ENCODE measurements at places on chromosomes 1 and 21.

DNA sequence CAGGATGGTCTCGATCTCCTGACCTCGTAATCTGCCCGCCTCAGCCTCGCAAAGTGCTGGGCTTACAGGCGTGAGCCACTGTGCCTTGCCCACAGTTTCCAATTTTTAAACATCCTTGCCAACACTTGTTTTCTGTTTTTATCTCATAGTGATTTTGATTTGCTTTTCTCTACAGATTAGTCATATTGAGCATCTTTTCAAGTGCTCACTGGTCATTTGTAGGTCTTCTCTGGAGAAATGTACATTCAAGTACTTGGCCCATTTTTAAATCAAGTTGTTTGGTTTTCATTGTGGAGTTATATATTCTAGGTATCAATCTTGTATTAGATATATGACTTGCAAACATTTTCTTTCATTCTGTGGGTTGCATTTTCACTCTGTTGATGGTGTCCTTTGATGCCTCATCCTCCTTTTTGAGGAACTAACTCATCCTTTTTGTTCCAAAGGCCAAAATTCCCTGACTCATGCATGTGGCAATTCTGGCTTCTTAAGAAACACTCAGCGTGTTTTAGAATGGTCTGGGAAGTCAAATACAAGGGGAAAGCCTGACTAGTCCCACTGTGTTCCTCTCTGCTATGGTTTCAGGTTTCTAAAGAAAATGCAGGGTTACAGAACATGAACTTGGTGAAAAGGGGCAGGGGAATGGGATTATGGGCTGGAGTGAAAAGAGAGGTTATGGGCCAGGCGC, 37.3 kb downstream of the PTAFR start:
- DNase-seq, result no peak

GRCh38 chr1:31605908-31606427, 11.5 kb upstream of the HCRTR1 start:
- no peak for DNase-seq

- no peak for DNase-seq
Measured at GRCh38 chr21:21631961-21632360, 633.8 kb downstream of the NCAM2 start.

- DNase-seq, result no peak
Measured at GRCh38 chr1:6690186-6690585, 11.4 kb downstream of the DNAJC11 start.

DNA sequence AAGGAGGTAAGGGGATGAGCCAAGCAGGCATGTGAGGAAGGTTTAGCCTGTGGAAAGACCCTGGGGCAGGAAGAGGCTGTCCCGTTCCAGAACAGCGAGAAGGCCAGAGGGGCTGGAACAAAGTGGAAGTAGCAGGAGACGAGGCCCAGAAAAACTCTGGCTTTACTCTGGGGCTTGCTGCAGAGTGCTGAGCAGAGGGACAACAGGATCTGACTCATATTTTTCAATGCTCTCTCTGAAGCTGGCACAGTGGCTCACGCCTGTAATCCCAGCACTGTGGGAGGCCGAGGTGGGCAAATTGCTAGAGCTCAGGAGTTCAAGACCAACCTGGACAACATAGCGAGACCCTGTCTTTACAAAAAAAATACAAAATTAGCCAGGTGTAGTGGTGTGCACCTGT, 52.4 kb upstream of the PAX7 start:
- DNase-seq, result no peak

DNA sequence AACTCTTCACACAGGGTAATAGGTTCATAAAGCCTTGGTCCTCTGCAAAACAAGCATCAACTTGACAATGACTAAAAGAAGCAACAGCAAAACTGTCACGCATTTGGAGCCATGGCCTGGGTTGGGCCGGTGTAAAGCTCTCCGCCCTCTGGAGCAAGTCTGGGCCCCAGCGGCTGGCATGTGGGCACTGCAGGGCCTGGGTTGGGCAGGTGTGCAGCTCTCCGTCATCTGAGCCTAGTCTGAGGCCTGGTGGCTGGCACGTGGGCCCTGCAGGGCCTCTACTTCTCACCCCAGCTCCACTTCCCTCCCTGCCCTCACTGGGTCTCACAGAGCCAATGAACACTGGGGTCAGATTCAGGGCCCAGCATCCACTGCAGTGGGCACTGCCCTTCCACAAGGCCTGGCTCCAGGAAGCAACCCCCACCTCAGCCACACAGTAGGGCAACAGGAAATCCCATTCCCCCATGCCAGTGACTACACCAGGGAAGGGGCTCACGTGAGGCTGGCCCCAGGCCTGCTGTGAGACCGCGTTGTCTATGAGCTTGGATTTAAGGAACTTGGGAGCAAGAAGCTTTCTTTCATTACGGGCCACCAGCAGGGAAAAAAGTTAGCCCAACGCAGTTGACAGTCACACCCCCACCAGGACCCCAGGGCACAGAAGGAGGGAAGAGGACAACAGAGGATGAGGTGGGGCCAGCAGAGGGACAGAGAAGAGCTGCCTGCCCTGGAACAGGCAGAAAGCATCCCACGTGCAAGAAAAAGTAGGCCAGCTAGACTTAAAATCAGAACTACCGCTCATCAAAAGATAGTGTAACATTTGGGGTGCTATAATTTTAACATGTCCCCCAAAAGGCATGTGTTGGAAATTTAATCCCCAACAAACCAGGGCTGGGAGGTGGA, 52.7 kb downstream of the NPHP4 start:
- DNase-seq, result no peak

DNA sequence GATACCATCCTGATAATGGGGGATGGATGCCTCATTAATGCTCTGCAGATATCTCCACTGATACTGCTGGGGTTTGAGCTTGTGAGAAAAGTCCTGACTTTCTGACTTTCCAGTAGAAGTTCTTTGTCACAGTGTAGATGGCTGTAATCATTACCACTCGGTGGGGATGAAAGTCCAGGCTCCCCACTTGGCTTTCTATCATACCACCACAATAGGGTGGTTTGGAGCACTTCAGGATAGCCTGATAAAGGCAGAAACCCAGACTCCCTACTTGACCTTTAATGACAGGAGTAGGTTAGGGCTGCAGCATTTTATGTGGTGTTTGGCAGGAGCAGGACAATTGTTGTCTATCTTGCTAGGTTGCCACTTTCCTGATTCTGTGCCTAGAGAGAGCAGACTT, 294.1 kb downstream of the BRINP3 start:
- DNase-seq, result no peak

- no peak for DNase-seq
Measured at GRCh38 chr1:74083128-74083527, 114.8 kb downstream of the LRRIQ3 start.

DNA sequence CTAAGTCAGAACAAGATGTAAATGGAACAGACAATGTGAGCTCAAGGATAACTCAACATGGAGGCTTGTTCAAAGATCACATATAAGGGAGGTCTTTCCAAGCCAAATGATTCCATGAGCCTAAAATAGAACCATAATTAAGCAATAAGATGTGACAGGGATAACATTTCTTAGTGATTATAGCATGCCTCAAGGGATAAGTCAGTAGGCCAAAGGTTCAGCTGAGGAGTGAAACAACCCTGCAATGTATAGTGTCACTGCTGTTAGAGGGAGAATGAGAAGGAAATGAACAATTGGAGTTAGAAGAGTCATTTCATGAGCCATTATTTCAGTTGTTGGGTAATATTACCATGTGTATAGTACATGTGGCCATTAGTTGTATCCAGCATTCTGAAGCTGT, 25.0 kb downstream of the GORAB start:
- no peak for DNase-seq

- no peak for DNase-seq
Measured at GRCh38 chr1:160731990-160732389, 7.1 kb upstream of the SLAMF7 start.

GRCh38 chr1:11650331-11650991, 3.8 kb downstream of the FBXO2 start:
- DNase-seq, result no peak

GRCh38 chr1:238485912-238486209, 595.1 kb upstream of the ZP4 start:
- no peak for DNase-seq

DNA sequence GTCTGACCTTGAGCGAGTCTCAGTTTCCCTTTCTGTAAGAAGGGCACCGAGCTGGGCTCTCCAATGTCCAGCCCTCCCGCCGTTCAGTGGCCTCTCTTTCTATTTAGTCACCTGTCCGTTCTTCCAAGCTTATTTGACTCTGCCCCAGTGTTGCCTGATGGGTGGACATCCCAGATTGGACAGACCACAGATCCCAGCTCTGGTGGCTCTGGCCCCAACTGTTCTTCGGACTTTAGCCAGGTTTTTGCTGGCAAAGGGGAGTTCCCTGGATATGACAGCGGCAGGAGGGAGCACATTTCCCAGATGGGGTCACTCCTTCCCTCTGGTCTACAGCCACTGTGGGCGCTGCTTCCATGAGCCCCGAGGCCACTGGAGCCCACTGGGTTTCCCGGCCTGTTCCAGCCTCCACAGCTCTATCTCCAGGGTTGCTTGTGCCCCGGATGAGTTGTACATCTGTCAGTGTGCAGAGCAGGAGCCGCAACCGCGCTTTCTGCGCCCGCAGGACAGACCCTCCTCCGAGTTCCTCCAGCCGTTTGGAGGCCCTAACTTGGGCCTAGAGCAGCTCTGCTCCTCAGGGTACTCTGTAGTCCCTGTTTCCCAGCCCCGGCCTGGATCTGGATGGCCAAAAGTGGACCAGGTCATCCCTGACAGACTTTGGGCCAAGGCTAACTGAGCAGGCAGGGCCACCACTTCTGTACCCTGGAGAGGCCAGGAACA, 3.8 kb downstream of the DMBX1 start:
- no peak for DNase-seq

- no peak for DNase-seq
Measured at GRCh38 chr1:26993237-26994019, at the start of gene TRNP1. TSS of gene TRNP1 (plus strand) at chr1:26993692. CDS start at chr1:26993787, 95 bp downstream.

- no peak for DNase-seq
Measured at GRCh38 chr1:84581648-84582047, 7.4 kb upstream of the CTBS start.
